ENCODE measurements at places on chromosomes 6 and 20.
A peak's percentile ranks its signal among the peaks of the same experiment; 100 is the strongest.

- no peak for DNase-seq
These were observed 470.2 kb downstream of the ADGRB3 start for GRCh38 chr6:69105288-69105687.

- DNase-seq = no peak
These were observed 28.2 kb downstream of the TBC1D32 start for GRCh38 chr6:121305957-121306607.

GRCh38 chr6:16205377-16206144 is 32.8 kb upstream of the GMPR start:
- no peak for DNase-seq

DNA sequence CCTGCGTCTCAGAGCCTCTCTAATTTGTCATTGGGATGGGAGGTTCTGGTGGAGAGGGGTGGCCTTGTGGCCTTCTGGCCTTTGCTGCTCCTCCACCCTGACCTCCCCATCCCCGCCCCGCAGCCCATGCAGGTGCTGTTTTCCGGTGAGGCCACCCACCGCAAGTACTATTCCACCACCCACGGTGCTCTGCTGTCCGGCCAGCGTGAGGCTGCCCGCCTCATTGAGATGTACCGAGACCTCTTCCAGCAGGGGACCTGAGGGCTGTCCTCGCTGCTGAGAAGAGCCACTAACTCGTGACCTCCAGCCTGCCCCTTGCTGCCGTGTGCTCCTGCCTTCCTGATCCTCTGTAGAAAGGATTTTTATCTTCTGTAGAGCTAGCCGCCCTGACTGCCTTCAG is 171.8 kb upstream of the RNF24 start:
- no peak for DNase-seq

DNA sequence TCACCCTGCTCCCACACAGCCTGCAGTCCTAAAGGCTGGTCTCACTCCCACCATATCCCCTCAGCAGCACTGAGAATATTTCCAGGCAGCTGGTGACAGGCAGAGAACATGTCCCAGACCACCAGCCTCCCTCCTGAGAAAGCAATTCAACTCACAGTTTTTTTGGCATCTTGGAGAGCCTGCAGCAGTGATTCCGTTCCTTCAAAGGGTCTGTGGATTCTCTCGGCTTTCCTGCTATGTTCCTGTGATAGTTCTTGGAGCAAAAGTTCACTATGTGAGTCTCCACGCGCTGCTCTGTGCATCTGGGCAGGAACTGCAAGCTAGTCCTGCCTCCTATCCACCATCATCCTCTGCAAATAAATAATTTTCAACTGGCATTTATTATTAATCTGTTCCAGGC is 448.3 kb upstream of the HSF2 start:
- DNase-seq = no peak

GRCh38 chr6:147384737-147385710 is 123.5 kb upstream of the SAMD5 start:
- no peak for DNase-seq

GRCh38 chr6:166591961-166592520 is 5.6 kb upstream of the RAMACL start:
- no peak for DNase-seq

DNA sequence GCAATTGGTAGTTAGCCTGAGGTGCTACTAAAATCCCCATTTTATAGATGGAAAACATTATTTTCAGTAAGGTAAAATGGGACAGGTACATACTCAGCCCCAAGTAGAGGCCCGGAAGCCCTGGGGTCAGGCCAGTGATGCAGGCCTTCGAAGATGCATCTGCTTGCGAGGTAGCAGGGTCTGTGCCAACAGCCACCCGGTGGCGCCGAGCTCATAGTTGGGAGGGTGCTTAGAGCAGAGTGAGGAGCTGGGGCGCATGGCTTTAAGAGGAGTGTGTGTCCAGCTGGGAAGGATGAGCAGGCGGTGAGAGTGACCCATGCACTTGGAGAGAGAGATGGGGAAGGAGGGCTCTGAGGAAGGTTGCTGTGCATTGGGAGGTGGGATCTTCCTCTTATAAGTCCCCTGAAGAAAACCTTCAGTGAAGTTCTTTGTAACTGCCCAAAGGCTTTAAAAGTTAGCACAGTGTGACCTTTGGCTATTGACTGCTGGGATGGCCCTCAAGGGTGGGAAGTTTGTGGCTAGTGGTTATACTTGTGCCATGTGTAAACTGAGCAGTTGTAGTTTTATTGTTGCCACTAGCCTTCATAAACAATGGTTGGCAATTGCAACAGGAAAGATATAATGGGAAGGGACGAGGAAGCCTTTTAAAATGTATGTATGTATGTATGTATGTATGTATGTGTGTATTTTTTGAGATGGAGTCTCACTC is 71.1 kb downstream of the TOX2 start:
- DNase-seq = no peak

- DNase-seq = no peak
These were observed 111.9 kb downstream of the EYA4 start for GRCh38 chr6:133353061-133353460.

GRCh38 chr6:57261926-57262325 is 39.8 kb upstream of the RAB23 start:
- DNase-seq = no peak

DNA sequence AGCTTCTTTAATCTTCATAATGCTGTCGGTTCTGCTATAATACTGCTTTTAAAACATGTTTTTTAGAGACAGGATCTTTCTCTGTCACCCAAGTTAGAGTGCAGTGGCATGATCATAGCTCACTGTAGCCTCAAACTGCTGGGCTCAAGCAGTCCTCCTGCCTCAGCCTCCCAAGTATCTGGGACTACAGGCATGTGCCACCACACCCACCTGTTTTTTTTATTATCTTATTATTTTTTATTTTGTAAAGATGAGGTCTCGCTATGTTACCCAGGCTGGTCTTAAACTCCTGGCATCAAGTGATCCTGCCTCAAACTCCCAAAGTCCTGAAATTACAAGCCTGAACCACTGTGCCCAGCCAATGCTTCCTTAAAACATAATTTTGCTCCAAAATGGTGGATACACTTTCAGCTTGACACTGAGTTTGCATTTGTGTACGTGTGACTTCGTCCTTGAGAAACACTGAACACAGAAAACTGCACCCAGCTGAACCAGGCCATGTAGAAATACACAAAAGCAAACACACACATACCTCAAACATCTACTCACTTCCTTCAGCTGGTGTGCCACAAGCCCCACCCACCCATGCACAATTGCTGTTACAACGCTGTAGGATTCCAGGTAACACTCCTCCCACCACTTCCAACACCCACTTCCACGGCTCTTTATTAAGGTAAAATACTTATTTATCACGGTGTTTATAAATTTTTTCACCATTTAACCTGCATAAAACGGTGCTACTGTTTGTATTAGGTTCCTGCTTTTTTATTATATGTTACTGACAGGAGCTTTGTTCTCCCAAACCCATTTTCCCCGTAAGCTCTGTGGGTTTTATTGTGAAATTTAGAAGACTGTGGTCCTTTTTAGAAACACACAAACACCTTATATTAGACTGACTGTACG is 109.1 kb downstream of the TSHZ2 start:
- DNase-seq = peak; percentile 28

DNA sequence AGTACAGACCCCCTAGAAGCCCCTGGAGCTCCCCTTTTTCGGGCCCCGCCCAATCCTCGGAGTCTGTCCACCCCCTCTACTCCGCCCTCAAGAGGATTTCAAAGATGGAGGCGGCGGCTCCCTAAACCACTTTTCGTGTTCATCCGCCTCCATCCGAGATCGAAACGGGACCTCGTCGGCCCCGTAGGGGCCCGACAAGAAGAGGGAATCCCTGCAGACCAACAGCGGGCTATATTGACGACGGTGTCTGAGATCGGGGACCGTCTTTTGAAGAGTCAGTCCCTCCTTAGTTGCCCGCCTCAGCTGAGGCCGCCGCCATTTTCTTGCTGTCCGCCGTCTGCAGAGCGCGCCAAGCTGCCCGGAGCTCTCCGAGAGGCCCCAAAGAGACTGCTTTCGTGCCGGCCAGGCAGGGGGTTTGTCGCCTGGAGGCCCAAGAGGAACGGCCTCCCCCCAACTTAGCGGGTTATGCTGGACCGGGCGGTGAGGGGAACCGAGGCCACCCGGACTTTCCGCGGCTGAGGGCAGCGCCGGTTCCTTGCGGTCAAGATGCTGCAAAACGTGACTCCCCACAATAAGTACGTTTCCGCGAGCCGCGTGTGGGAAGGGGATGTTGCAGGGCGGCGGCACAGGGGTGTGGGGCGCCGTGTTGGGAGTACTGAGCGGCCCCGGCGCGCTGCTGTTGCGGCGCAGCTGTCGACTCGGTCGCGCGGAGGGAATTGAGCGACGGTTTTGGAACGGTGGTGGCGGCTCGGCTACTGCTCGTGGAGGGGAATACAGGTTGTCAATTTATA is 4.2 kb downstream of the BRD2 start:
- peak; percentile 63 for DNase-seq

DNA sequence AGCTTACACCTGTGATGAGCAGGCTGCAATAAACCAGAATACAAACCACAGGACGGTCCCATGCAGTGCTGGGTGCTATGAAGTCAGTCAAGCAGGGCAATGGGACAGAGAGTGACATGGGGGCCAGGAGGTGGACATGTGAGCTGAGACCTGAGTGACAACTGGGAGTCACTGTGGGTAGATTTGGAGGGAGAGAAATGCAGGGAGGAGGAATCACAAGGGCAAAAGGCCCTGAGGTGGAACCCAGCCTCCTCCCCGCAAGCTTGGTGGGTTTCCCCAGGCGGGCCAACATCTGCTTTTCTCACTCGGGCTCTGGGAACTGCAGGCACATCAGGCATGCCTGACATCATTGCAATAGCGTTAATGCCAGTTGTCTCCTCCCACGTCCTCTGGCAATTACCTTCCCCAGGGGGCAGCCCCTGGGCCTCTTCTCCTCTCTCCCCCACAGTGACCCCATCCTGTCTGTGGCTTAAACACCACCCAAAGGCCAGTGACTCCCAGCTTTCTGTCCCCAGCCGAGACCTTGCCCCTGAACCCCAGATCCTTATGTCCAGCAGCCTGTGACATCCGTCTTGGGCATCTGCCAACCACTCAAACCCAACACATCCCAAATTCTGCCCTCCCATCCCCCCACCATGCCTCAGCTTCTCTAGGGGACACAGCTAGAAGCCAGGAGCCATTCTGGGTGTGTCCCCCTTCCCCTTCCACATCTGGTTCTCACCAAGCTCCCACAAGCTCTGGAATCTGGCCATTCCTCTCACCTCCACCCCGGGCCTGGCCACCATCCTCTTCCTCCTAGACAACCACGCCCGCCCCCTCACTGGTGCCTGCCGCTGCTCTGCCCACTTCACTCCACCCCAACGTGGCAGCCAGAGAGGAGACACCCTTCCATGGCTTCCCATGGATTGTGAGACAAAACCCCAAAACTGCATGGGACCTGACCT is 28.2 kb downstream of the PDRG1 start:
- DNase-seq = no peak

GRCh38 chr20:31836853-31837608 is 8.4 kb downstream of the FOXS1 start:
- no peak for DNase-seq

DNA sequence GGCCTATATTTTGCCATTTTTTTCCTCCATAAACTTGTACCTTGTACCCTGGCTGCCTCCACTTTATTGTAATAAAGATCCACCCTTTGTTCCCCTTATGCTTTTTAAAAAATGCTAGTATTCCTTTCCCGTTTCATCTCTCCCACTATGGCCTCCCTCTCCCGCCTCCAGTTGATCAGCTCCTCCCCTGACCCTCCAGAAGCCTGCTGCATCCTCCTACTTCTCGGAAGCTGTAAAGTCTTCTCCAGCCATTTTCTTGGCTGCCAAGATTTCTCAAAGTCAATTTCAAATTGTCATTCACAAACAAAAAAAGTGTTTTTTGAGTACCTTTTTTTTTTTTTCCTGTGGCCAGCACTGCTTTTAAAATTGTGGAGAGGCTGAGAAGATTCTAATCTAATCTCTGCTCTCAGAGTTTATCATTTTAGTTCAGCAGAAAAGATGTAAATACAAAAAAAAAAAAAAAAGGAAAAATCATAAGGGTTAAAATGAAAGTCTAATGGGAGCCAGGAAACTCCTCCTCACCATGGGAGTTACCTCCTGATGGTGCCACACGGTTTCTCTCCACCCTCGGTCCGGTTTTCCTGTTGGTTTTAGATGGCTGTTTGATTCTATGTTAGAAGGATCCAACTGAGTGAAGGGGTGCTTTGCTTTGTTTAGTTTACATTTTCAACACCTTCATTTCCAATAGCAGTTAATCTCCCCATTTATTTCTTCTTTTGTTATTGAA is 103.0 kb upstream of the KCNK16 start:
- no peak for DNase-seq

GRCh38 chr6:89999154-89999553 is 104.9 kb downstream of the GJA10 start:
- DNase-seq = no peak

DNA sequence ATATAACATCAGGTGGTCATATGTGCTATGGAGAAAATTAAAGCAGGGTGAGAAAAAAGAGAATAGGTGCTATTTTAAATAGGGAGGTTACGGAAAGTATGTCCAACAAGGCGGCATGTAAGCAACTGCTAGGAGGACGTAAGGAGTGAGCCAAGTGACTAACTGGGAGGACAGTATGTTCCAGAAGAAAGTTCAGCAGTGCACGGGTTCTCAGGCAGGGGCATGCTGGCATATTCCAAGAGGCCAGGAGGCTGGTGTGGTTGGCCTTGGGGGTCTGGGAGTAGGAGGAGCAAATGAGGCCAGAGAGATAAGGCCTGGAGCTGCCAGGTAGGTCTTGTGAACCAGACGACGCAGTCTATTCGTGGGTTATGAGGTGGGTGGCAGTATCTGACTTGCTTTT is 112.4 kb downstream of the ARMC2 start:
- no peak for DNase-seq

DNA sequence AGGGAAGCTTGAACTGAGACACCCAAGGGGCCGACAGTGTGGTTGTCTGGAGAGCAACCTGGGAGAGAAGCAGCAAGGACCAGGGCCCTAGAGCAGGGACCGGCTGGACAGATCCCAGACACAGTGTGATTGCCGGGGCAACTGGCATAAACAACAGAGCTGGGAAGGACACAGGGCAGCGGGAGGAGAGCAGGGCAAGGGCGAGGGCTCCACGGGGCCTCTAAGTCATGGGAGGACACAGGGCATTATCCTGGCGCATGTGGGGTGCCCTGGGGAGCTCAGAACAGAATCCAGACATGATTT is 31.1 kb upstream of the CCR6 start:
- DNase-seq = no peak

GRCh38 chr6:68559716-68560115 is 75.4 kb upstream of the ADGRB3 start:
- DNase-seq = no peak
